Activated CD8-positive, alpha-beta T cell treated with anti-CD3 and anti-CD28 coated beads for 36 hours (primary cell): ENCODE measurements at places on chromosomes 4 and X. TPM values are rescaled to one million over a fixed set of nuclear protein-coding genes. Genes with fewer than 3 reads are reported as not detected.

DNA sequence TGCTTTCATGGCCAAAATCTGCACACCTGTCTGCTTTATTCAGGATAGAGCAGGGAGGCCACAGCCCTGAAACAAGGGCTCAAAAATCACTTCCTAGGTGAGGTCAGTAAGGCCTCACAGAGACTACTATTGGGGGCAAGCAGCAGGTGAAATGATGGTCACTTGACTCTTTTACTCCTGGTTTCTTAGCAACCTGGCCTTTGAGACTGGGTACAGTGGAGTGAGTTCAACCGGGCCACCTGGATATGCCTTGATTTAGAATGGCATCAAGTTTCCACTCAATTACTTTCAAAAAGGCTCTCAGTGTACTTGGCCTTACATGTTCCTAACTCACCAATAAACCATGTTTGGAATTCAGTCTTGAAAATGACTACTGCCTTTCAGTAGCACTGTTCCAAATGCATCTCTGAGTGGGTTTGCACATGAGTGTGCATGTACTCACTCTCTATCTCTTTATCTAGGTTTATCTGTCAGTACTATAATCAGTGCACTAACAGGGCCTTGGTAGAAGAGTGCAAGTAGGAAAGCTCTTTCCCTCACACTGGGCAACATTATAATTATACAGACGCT, 388.2 kb downstream of the OPHN1 start:
- no peak overlapping the region for H3K27ac ChIP-seq
- no peak overlapping the region for H3K4me3 ChIP-seq
- no peaks in the 10 kb centered on the region for H3K27me3 ChIP-seq
- DNase-seq = no peak
- no peaks in the 10 kb centered on the region for H3K36me3 ChIP-seq

Gene DNAAF6
- not detected for total RNA-seq

DNA sequence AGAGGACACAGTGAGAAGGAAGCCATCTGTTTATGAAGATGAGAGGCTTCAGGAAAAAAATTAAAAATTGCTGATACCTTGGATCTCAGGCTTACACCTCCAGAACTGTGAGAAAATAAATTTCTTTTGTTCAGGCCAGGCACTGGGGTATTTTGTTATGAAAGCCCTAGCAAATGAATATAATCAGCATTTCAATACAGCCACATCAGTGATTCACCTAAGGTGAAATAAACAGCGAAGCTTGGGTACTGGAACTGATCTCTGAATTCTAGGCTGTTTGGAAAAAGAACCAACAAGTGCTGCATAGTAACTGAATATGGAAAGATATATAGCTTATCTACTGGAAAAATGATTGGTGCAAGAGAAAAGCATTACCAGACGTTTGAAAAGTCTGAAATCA, 88.5 kb downstream of the PDS5A start:
- peaks cover 50% of the 10 kb centered on the region for H3K36me3 ChIP-seq
- H3K4me1 ChIP-seq = no peaks in the 10 kb centered on the region
- H3K27ac ChIP-seq = no peak overlapping the region
- H3K27me3 ChIP-seq = no peaks in the 10 kb centered on the region
- DNase-seq = no peak

DNA sequence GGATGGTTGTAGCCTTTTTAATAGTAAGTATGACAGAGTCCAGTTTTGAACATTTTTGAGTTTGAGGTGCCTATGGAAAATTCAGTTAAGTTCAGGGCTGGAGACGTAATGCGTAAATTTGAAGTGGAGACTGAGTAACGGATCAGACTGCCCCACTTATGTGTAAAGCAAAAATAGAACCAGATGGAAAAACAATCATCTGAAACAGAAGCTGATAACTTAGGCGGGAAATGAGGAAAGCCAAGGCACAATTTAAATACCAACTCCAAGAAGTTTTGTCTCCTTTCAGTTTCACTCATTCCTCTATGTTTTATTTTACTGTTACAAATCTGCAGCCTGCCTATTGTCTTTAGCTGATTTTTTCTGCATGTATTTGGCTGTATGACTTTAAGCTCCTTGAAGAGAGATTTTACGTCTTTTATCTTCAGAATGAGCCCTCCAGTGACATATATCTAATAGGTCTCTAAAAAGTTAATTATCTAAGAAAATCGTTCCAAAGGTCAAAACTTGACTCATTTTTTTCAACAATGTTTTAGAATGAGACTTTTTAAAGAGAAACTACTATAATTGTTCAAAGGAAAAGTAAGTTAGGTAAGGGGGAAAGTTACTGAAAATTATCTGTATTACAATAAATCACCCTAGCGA, 1.1 kb downstream of the SGCB start:
- no peaks in the 10 kb centered on the region for H3K36me3 ChIP-seq
- no peak for DNase-seq
- peak overlapping the region; percentile 80 for H3K4me3 ChIP-seq
- H3K27me3 ChIP-seq = peaks cover 13% of the 10 kb centered on the region
- H3K4me1 ChIP-seq = peaks cover 22% of the 10 kb centered on the region

DNA sequence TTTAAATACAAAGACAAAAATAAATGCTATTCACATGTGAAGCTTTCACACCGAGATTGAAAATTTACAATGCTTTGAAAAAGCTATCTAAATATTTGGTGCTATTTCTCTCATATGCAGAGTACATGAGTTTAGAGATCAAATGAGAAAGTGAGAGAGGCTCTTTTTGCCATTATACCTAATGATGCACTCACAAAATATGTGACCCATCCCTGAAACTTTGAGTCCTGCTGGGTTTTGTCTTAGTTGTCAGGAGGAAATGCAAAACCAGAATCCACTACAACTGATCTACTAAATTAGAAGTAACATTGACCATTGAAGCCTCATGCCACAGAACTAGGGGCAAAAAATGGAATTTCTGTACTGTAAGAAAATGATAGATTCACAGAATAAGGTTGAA, 251.7 kb downstream of the MAPK10 start:
- no peak overlapping the region for H3K4me3 ChIP-seq
- H3K27ac ChIP-seq = no peak overlapping the region
- no peaks in the 10 kb centered on the region for H3K27me3 ChIP-seq
- no peaks in the 10 kb centered on the region for H3K36me3 ChIP-seq
- DNase-seq = no peak

Gene CPLX1
- not detected for total RNA-seq

Gene TCEAL6
- total RNA-seq = not detected

DNA sequence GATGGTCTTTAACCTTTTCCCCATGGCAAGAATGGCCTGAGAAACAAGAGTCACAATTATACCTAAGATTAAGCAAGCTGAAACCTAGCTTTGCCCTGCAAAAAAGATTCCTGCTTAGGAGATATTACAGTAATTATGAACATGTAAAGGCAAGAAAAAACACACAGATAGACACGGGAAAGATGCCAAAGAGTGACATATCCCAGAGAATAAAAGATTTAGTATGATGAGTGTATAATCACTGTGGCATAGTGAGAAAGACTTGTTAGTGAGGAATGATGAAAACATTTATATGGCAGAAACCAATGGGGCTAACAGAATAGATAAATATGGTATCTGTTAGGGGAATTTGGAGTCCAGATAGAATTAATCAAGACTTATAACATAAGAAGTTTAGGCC, 29.6 kb upstream of the TASL start:
- H3K27me3 ChIP-seq = no peaks in the 10 kb centered on the region
- no peak overlapping the region for H3K4me3 ChIP-seq
- no peak for DNase-seq
- no peak overlapping the region for H3K27ac ChIP-seq
- no peaks in the 10 kb centered on the region for H3K36me3 ChIP-seq

Gene DACH2
- not detected for total RNA-seq

- peaks cover 14% of the 10 kb centered on the region for H3K36me3 ChIP-seq
- peak; percentile 85 for DNase-seq
- H3K27ac ChIP-seq = peak overlapping the region; percentile 84
- H3K4me3 ChIP-seq = no peak overlapping the region
- H3K4me1 ChIP-seq = peaks cover 29% of the 10 kb centered on the region
- no peaks in the 10 kb centered on the region for H3K27me3 ChIP-seq
Observed at GRCh38 chr4:113869743-113870375, 108.3 kb upstream of the CAMK2D start.

Gene ANXA3
- 0.63 TPM for total RNA-seq

Gene BST1
- 0.65 TPM for total RNA-seq

DNA sequence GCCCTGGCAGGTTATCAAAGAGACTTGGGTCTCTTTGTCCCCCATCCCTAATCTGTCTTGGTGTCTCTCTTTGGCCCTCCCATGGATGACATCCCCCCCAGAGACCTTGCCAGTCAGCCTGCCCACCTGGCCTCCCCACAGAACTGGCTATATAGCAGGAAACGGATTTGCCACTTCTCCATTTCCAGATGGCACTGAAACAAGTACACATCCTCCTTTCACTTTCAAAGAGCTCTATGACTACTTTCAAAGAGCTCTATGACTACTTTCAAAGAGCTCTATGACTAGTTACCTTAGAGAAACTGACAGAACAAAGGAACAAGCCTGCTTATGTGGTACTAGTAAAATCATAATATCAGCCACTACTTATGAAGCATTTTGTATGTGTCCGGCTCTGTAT, 175.3 kb downstream of the MAML3 start:
- H3K4me1 ChIP-seq = peaks cover 26% of the 10 kb centered on the region
- peak overlapping the region; percentile 47 for H3K27ac ChIP-seq
- H3K4me3 ChIP-seq = no peak overlapping the region
- no peaks in the 10 kb centered on the region for H3K27me3 ChIP-seq
- DNase-seq = peak; percentile 44
- peaks cover 4% of the 10 kb centered on the region for H3K36me3 ChIP-seq

Gene GASK1B
- not detected for total RNA-seq

Gene SLC38A5
- 82.1 TPM for total RNA-seq

DNA sequence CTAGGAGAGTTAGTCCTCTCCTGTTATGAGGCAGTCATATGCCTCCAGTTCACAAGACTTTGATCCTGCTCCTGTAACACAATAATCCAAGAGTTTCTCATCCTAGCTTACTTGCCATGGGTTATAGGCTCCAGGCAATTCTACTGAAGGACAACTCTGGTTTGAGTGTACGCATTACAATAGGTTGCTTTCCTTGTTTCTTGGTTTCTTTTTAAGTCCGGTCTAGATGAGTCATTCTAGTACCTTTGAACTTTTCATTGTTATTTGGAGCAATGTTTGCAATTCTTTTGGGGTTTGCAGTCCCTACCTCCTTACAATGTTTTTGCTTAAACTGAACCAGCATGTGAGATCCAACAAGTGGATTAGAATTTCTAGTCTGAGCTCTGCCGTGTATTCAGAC, 109.1 kb downstream of the ANAPC4 start:
- H3K27me3 ChIP-seq = peaks cover 7% of the 10 kb centered on the region
- no peak overlapping the region for H3K27ac ChIP-seq
- peaks cover 4% of the 10 kb centered on the region for H3K36me3 ChIP-seq
- DNase-seq = no peak
- H3K4me1 ChIP-seq = peaks cover 2% of the 10 kb centered on the region
- H3K4me3 ChIP-seq = no peak overlapping the region

- H3K4me1 ChIP-seq = no peaks in the 10 kb centered on the region
- H3K4me3 ChIP-seq = no peak overlapping the region
- no peak overlapping the region for H3K27ac ChIP-seq
- no peaks in the 10 kb centered on the region for H3K36me3 ChIP-seq
- no peak for DNase-seq
- peaks cover 24% of the 10 kb centered on the region for H3K27me3 ChIP-seq
Observed at GRCh38 chr4:55297346-55297745, 48.7 kb upstream of the SRD5A3 start.

DNA sequence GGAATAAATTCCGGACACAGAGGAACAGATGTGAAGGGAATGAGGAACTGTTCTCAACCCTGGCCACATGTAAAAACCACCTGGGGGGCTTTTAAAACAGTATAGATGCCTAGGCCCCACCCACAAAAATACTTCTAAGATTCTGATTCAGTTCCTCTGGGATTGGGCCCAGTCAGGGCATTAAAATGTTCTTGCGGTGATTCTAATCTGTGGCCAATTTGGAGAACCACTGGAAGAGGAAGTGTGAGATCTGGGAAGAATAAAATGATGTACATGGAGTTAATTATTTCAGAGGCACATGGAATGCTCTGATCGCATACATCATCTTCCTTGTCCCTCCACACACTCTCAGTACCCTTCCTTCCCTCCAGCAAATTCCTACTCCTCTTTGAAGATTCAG, 192.2 kb downstream of the APBB2 start:
- no peak overlapping the region for H3K4me3 ChIP-seq
- H3K27me3 ChIP-seq = no peaks in the 10 kb centered on the region
- DNase-seq = no peak
- peaks cover 4% of the 10 kb centered on the region for H3K36me3 ChIP-seq

DNA sequence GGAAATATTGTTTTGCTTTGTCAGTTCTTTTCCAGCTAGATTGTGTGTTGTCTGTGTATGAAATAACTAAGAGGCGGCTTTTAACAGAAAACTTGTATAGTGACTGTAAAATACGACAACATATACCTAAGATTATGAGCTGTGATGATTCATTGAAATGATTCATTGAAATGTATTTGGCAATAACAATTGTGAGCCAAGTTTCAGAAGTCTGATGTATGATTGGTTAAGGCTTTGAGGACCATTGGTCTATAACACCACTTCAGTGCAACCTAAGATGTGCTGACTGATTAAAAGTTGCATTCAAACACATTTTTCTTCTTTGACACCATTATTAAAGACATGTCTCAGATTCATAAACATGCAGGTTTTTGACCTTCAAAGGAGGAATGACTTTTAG, 76.6 kb downstream of the PTPN13 start:
- no peak overlapping the region for H3K27ac ChIP-seq
- peaks cover 2% of the 10 kb centered on the region for H3K27me3 ChIP-seq

Gene PAGE1
- total RNA-seq = not detected

- no peak overlapping the region for H3K27ac ChIP-seq
- H3K27me3 ChIP-seq = no peaks in the 10 kb centered on the region
- no peak overlapping the region for H3K4me3 ChIP-seq
- no peaks in the 10 kb centered on the region for H3K4me1 ChIP-seq
- no peak for DNase-seq
Observed at GRCh38 chrX:116726806-116727205, 264.0 kb upstream of the CT83 start.

Gene GPAT3
- 2.7 TPM for total RNA-seq
